ENCODE measurements at places on chromosomes 2 and 18. TPM values are rescaled to one million over a fixed set of nuclear protein-coding genes. Genes with fewer than 3 reads are reported as not detected.

The RMC1 gene
- 30.1 TPM for total RNA-seq

The TANC1 gene
- 26.8 TPM for total RNA-seq

The HOXD9 gene
- 0.17 TPM for total RNA-seq

The LINC00305 gene
- total RNA-seq = not detected

The CCDC178 gene
- 0.29 TPM for total RNA-seq

The SPEG gene
- total RNA-seq = 21.7 TPM

The SLC39A10 gene
- 77.4 TPM for total RNA-seq

The HTR2B gene
- 9.8 TPM for total RNA-seq

The MSGN1 gene
- not detected for total RNA-seq

The GBX2 gene
- not detected for total RNA-seq

The AQP4 gene
- not detected for total RNA-seq

The DSG3 gene
- total RNA-seq = under 0.01 TPM

The NTSR2 gene
- not detected for total RNA-seq

The TMEM200C gene
- total RNA-seq = under 0.01 TPM

The CCDC148 gene
- total RNA-seq = 1.5 TPM

The AGXT gene
- total RNA-seq = not detected

The KLHL14 gene
- not detected for total RNA-seq

The LYG1 gene
- total RNA-seq = 0.73 TPM

The PROC gene
- total RNA-seq = not detected

The VWA3B gene
- total RNA-seq = not detected

The TM4SF20 gene
- total RNA-seq = not detected

The ABCG8 gene
- total RNA-seq = not detected

The DCC gene
- 2.5 TPM for total RNA-seq

The ZBTB7C gene
- total RNA-seq = not detected

The FAM136A gene
- total RNA-seq = 25.7 TPM

The PARD6G gene
- 5.8 TPM for total RNA-seq

The TWIST2 gene
- 297 TPM for total RNA-seq

The HEATR5B gene
- total RNA-seq = 18.7 TPM

The SERPINB12 gene
- total RNA-seq = not detected

The NFATC1 gene
- total RNA-seq = 1.9 TPM

The OXER1 gene
- not detected for total RNA-seq

The PMAIP1 gene
- 11.3 TPM for total RNA-seq

The CTAGE1 gene
- not detected for total RNA-seq

The C2orf66 gene
- total RNA-seq = 0.17 TPM

The PKDCC gene
- 129 TPM for total RNA-seq

The PSMA8 gene
- not detected for total RNA-seq

The NOL4 gene
- total RNA-seq = not detected

The SCYGR4 gene
- not detected for total RNA-seq

The B3GNT7 gene
- total RNA-seq = 0.33 TPM

The GALNT5 gene
- total RNA-seq = 81.0 TPM

Measured in smooth muscle cell of trachea (primary cell).